ENCODE measurements at places on chromosomes 6 and 20.

GRCh38 chr20:51187261-51187660 lies 164.4 kb upstream of the KCNG1 start:
- no peak for DNase-seq

DNA sequence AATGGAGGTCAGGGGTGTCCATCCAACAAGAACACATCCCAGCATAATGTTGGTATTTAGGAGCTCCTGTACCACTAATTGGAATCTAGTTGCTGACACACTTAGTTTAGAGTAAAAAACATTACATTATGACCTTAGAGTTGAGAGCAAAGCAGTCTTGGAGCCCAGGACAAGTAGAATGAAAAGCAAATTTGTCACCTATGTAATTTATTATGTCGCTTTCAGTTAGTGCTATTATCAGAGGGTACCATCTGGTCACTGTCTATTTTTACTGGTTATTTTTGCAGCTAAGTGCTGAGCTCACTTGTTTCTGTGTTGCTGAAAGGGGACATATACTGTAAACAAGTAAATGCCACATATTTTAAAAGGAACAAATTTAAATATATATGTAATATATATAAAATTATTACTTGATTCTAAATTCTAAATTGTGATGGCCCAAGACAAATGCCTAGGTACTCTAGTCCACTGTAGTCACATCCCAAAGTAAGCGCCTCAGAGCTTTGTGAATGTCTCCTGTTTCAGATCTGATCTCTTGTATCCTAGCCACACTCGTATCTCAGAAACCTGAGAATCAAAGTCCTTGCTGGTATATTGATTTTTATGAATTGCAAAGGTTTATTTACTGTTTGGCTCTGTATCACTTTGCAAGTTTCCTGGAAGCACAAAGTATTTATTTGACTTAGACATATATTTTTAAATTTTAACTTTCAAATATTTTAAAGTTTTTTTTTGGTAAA lies 148.6 kb upstream of the MAN1A1 start:
- no peak for DNase-seq

- DNase-seq: no peak
These were observed 14.9 kb downstream of the PLN start for GRCh38 chr6:118562959-118563358.

GRCh38 chr6:2516059-2516458 lies 234.7 kb downstream of the MYLK4 start:
- DNase-seq: no peak

- DNase-seq: no peak
These were observed 168.4 kb upstream of the AHI1 start for GRCh38 chr6:135665935-135666334.

DNA sequence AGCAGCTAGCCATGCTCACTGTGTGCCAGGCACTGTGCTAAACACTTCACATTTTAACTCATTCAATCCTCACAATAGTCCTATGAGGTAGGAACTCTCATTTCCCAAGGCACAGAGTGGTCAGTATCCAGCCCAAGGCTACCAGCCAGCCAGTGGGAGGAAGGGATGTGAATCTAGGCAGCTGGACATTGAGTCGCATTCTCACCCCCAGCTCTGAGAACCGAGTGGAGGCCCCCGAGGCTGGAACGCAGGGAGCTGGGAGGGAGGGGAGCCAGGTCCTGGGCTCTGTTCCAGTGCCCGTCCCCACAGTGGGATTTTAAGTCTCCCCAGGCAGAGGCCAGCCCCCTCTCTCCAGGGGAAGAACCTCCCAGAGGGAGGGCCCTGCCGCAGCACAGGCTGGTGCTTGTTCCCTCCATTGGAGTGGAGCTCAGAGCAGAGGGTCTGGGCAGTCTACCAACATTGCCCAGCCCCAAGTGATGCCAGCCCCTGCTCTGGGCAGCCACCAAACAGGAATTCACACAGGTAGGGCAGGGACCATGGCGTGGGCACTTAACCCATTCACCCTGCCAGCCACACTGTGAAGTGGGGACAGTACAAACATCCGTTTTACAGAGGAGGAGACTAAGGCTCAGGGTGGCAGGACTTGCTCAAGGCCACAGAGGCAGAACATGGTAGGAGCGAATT lies 131.3 kb downstream of the CEBPB start:
- DNase-seq: no peak
